ENCODE measurements at places on chromosomes 7 and 10.

- no peak for DNase-seq
Observed at GRCh38 chr10:45586028-45586824, 86.3 kb downstream of the ZFAND4 start.

DNA sequence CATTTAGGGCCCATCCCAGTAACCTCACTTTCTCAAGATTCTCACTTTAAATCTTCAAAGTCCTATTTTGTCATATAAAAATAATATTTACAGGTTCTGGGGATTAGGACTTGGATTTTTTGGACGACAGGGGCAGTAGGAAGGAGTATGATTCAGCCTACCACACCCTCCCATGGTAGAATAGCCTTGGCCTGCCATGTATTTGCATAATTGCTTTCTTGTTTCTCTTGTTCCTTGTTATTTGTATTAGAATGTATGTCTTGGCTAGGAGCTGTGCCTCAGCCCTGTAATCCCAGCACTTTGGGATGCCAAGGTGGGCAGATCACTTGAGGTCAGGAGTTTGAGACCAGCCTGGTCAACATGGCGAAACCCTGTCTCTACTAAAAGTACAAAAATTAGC is 92.5 kb downstream of the ELAPOR2 start:
- no peak for DNase-seq

GRCh38 chr10:114301177-114301576 is 62.1 kb downstream of the VWA2 start:
- DNase-seq: no peak

DNA sequence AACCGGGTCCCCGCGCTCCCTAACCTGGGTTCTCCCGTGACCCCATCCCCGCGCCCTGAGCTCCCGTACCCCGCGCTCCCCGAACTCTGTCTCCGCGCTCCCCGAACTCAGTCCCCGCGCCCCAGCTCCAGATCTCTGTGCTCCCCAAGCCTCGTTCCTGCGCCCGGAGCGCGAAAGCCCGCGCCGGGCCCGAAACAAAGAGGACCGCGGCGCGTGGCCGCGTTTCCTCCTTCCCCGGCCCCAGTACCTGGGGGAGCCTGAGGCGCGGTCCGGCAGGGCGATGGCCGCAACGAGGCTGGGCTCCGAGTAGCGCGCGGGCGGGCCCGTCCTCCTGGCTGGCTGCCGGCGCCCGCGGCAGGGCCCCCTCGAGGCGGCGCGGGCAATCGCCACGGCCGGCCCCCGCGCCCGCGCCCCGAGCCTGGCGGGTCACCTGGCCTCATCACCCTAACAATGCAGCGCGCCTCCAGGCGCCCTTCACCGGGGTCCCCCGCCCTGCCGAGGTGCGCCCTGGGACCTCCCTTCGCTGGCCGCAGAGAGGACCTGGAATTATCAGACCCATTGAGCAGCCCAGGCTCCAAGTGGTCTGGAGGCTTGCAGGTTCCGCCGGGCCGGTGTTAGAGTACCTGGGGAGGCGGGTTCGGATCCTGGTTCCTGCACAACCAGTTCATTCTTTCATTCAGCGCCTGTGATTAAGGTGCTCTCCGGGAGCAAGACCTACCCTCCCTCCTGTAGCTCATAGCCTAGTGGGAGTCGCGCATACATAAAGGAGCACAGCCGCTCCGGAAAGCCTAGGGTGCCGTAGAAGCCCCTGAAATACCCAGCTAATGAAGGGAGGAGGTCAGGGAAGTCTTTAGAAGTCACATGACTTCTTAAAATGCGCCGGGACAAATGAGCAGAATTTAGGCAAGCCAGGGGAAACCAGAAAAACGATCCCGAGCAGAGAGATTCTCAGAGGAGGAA is at the start of gene TNS3:
Gene TNS3 (minus strand): TSS at position 308 of the 960 bp plus-strand sequence. CDS start 142,475 bp downstream, outside the sequence.
- peak; percentile 45 for DNase-seq

GRCh38 chr10:117275121-117275520 is 34.2 kb downstream of the SLC18A2 start:
- DNase-seq: no peak

DNA sequence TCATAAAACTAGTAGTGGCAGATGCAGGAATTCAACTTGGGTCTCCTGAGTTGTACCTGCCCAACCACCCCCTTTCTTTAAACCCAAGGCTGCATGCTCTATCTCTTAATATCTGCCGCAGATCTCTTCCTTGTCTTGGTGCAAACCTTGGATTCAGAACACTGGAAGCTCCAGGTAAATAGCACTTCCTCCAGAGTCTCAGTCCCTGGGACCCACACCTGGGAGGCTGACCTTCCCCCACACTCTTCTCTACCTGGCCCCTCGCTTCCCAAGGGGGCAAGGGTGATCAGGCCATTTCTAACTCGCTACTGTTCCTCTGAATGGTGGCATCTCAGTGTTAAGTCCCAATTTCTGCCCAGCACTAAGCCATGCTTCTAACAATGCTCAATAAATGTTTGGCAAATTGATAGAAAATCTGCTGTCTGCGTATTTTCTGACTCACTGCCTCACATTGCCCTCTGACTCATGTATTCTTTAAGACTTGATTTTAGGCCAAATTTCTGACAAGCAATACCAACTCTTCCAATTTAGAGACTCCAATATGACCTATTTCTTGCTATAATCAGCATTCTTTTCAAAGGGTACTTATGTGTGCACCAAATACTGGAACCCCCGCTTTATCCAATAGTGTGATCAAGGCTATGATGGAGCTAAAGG is 68.0 kb upstream of the PPP1R3C start:
- no peak for DNase-seq
